HEK293T (cell line): ENCODE measurements at places on chromosomes 11 and 22.

DNA sequence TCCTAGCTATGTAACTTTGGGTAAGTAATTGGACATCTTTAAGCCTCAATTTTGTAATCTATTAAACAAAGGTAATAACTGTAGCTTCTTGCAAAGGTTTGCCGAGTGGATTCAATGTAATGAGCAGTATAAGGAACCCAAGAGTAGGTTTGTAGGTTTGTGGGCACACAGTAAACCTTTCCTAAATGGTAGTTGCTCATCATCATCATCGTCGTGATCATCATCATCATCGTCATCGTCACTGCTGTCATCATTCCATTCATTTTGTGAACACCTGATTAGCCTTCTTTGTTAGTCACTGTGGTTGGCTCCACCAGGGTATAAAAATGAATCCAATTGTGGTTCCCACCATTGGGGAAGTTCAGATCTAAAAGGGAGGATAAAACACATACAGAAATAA, 223.1 kb upstream of the KIRREL3 start:
- no peak for DNase-seq

GRCh38 chr11:46133119-46133518, 11.9 kb upstream of the PHF21A start:
- DNase-seq = no peak

DNA sequence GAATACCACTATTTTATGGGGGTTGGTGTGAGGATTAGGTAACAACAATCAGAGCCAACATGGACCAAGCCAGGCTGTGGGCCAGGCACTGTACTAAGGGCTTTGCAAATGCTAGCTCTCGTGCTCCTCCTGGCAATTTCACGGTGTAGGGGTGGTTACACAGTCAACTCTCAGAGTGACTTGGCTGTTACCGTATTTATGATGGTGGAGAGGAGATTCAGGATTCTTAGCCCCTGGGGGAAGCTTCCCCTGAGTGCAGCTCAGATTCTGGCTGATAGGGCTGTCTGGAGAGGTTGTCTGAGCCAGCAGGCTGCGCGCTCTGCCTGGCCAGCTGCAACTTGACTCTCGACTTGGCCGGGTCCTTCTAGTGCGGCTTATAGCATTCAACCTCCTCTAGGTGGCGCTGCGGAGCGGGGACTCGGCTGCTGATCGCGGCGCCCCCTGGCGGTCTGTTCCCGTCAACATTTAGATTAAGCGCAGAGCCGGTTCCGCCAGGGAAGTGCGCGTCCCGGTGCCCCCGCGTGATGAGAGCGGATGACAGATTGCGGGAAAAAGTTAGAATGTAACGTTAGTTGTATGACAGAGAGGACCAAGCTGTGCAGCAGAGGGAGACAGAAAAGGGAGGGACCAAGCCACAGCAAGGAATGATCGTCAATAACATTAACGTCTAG, 4.5 kb upstream of the NCF4 start:
- DNase-seq = peak; percentile 93

DNA sequence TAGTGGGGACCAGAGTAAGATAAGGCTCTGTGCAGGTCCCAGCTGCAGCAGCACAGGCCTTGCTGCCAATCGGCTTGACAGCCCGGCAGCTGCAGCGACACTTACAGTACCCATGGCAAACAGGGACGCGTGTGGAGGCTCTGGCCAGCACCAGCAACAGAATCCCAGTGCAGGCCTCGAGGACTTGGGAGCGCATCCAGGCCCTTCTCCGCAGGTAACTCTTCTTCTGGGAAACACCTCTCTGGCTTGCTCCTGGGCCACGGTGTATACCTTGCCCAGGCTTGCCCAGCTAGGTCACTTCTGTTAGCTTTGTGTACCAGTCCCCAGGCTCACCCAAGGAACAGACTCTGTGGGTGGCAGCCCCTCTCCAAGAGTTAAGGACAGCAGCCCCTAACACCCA, 126.7 kb downstream of the CTTN start:
- no peak for DNase-seq

DNA sequence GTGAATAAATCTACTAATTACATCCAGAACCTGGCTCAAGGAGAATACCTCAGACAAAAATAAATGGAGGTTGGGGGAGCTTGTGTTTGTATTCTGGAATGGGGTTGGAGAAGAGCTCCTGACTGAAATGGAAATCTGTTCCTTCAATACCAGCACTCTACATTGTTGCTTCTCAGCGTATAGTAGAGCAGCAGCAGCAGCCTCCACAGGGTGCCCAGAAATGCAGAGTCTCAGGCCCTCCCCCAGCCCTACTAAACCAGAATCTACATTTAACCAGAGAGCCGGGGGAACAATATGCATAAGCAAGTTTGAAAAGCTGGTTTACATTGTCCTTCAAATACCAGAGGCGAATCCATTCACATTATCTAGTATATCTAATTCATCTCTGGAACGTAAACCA, 474.8 kb downstream of the NTM start:
- no peak for DNase-seq

DNA sequence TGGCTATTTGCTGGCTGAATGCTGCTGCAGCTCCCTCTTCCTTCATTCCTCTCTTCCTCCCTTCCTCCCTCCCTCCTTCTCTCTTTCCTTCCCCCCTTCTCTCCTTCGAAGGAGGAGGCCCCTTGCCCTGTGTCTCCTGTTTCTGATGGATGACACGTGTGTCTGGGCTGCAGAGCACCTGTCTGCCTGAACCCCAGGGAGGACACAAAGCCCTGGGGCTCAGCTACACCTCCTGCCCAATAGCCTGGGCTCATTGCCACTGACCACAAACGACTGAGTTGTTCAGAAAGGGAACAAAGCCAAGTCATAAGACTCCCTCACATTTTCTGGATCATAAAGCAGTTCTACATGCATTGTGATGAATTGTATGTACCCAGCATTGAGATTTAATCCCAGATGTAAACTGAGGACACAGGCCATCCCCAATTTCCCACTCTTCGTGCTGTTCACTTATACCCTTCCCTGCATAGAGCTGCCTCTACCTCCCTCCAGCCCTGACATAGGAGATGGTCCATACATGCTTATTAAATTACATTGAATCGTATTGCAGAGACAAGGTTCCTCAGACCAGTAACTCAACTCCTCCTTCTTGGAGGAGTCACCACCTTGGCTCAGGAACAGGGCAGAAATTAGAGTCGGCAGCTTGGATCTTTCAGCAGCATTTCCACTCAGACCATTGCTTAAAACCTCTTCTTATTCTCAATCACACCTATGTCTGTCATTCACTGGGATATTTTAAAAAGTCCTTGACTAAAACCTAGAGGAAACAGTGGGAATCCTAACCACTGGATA, 1.2 kb downstream of the CSRP3 start:
- no peak for DNase-seq

DNA sequence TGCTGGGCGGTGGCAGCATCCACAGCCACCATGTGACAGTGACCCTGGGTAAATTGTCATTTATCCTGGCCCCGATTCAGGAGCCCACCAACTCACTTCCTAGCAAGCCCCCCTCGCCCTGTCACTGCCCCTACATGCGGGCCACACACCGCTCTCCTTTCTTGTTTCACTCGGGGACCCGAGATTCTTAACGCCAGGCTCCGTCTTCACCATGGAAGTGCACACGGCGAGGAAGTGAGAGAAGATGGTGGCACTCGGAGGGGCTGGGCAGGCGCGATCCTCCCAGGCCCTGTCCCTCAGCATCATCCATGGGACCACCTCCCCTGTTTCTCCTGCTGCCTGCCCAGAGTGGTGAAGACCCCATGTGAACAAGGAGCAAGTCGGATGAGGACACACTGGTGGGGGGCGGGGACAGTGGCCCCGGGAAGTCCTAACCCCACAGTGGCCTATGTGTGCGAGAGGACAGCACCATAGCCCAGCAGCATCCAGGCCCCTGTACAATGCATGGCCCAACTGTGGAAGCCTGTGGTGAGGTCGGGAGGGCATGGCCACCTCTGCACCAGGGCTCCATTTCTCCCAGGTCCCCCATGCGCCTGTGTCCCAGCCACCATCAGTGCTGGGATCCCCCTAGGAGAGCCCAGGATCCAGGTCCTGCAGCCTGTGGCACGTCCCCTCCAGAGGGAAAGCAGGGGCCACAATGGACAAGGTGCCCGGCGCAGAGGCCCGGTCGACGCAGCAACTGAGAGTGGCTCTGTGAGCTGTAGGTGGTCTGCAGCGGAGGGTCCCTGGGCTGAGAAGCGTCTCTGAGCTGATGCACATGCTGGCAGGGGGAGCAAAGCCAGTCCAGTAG, 262.8 kb downstream of the BRD1 start:
- no peak for DNase-seq

GRCh38 chr11:17934194-17934593, 78.7 kb downstream of the SERGEF start:
- no peak for DNase-seq

DNA sequence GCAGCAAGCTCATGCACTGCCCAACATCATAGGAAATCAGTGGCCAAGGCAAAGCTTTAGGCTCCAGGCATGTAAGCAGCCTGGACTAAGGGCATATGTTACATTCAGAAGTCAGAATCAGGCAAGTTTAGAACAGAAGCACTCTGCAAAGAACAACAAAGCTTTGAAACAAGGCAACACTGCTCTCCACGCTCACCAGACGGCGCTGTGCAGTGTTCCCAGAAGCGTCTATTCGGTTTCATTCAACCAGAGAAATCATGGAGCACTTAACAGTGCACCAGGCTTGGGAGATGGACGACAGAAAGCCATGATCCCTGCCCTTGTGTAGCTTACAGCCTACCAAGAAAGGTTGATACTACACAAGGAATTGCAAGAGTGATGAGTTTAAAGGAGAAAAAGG, 555.8 kb downstream of the BUD13 start:
- DNase-seq = peak; percentile 63

- no peak for DNase-seq
Observed at GRCh38 chr11:112928136-112928535, 33.1 kb upstream of the NCAM1 start.

DNA sequence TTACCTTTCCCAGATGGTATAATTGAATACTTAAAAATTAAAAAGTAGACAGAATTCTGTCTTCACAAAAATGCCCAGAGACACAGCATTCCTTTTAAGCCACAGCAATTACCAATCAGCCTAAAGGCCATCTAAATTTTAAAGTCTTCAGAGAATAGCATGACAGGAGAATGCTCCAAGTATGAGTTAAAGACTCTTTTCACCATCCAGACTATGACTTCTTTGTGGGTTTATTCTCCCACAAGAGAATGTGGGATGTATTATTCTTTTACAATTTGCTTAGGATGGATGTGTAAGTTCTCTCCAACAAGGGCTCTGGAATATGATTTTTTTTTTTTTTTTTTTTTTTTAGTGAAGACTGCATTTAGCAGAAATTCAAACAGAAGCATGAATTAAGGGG, 249.9 kb downstream of the TTC28 start:
- DNase-seq = no peak

DNA sequence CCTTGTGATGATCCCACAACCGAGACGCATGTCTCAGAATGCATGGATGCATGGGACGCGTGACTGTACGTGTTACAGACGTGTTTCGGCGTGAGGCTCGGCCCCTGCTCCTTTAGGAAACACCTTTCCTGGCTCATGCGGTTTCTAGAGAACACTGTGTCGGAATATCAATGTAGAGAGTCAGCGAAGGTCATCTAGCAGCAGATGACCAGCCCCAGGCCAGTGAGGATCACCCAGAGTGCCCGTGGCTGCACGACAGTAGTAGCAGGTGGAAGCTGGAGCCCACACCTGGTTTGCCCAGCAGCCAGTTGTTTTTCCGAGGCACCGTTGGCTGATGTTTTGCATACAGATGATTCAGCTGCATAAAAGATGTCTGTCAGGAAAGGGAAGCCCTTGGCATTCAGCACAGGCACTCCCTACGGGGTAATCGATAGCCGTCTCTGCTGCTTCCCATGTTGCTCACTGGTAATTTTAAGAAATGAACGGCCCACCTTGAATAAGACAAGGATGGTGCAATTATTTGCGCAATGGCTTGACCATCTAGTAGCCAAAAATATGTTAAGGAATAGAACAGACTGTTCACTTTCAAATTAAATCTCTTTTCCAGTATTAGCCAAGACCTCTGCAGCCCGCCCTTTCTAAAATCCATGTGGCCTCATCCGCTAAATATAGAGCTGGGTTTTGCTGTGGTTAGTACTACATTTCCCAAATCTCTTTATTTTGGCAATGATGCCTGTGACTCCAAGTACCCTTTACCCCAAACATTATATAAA, 1.1 kb upstream of the CLTCL1 start:
- DNase-seq = no peak

- no peak for DNase-seq
Observed at GRCh38 chr11:75475767-75476650, 43.0 kb upstream of the KLHL35 start.

DNA sequence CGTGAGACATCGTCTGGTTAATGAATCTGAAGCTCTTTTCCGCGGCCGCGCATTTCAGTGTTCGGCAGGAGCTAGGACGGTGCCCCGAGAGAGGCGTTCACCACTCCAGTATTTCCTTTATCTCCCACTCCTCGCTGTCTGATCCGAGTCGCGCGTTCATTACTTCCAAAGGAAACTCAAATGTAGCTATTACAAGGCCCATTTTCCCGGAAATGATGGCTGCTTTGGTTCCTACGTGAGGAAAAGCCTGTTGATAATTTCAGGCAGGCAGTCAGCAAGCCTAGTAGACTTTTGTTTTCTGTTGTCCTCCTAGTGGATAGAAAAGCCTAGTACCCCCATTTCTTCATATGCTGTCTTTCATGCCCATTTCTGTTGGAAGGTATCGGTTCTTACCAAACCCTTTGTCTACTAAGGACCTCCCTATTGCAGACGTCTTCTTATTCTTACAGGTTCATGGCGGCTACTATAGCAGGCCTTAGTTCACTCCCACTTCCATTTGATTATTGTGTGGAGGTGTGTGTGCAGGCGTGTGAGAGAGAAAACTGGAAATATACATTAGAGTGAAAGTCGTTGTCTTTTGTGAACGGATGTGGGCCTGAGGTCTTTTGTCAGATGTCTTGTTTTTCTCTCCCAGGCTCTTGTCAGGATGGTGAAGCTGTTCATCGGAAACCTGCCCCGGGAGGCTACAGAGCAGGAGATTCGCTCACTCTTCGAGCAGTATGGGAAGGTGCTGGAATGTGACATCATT, 737 bp downstream of the RBM4 start:
- no peak for DNase-seq

GRCh38 chr22:39739338-39740027, 154.1 kb downstream of the ENTHD1 start:
- DNase-seq = no peak

DNA sequence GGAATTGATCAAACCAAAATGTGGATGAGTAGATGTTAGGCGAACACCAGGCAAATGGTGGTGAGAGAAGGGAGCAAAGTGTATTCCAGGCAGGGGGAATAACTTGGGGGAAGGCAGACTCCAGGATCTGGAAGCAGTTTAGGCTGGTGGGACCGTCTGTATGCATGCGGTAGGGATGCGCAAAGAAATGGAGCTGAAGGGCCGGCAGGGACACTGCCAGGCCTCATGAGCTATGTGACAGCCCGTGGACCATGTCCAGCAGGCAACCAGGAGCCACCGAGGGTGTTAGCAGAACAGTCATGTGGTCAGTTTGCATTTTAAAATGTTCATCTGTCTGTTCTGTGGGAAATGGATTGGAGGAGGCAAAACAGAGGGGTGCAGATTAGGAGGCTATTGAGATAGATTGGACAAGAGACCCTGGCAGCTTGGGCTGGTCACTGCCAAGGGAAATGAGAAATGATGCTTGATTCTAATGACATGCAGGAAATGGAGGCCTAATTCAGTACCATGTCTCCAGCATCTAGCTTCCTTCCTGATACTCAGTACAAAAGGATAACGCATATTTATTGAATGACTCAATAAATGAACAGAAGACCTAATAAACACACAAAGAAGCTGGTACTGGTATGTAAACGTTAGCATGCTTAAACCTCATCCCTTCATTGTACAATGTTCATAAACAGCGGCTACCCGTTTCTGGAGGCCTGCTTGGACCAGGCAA, 412.4 kb downstream of the BUD13 start:
- no peak for DNase-seq
